ENCODE measurements at places on chromosomes 4 and X.

DNA sequence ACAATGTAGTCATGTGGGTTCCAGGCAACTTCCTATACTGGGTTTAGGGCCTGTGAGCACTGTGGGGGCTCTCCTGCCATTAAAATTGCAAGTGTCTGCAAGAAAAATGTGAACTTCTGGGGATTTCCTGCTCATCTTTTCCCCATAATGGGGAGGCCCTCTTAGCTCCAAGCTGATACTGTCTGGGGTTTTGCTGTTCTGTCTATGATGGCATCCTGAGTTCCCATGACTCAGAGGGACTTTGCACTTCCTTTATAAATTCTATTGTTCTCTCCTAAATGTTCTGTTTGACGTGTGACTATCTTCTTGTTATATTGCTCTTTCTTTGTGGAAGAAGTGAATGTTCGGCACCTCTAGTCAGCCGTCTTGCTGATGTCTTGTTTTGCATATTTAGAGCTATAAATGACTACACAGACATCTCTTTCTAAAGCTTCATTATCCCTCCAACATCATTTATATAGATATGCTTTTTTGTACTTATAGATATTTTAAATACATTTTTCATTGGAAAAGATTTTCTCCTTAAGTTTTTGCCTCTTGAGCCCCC lies 465.8 kb downstream of the NAF1 start:
- no peaks in the 10 kb centered on the region for H3K27me3 ChIP-seq
- H3K36me3 ChIP-seq: no peaks in the 10 kb centered on the region
- no peak for DNase-seq

DNA sequence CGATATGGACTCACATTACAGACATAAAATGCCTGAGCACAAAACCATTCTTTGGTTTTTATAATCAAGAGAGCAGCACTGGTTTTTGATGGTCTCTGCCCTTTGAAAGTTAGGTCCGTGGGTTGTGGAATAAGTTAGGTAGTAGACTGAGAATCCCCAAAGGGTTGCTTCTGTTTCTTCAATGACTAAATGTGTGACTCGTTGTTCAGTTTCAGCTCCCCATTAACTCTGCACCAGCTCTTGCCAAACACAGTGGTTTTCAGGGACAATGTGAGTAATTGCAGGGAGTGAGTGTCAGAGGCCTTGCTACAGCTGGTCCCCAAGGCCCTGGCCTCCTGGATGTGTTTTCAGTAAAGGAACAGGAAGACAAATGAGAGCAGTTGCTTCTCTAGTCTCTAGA lies 24.8 kb downstream of the SMIM20 start:
- no peak overlapping the region for H3K27ac ChIP-seq
- H3K4me1 ChIP-seq: no peaks in the 10 kb centered on the region
- no peaks in the 10 kb centered on the region for H3K36me3 ChIP-seq
- H3K4me3 ChIP-seq: no peak overlapping the region
- H3K27me3 ChIP-seq: no peaks in the 10 kb centered on the region
- DNase-seq: no peak

GRCh38 chr4:8473920-8474590 lies 33.5 kb downstream of the TRMT44 start:
- no peak for DNase-seq
- H3K4me1 ChIP-seq: peaks cover 13% of the 10 kb centered on the region
- H3K36me3 ChIP-seq: peaks cover 14% of the 10 kb centered on the region
- H3K27ac ChIP-seq: peak overlapping the region; percentile 69
- no peak overlapping the region for H3K4me3 ChIP-seq

- H3K27ac ChIP-seq: no peak overlapping the region
- H3K36me3 ChIP-seq: no peaks in the 10 kb centered on the region
- H3K4me3 ChIP-seq: no peak overlapping the region
Measured at GRCh38 chr4:127509155-127509554, 123.6 kb upstream of the INTU start.

- H3K27me3 ChIP-seq: no peaks in the 10 kb centered on the region
- H3K4me3 ChIP-seq: peak overlapping the region; percentile 5
- peak overlapping the region; percentile 27 for H3K27ac ChIP-seq
- peak; percentile 86 for DNase-seq
- peaks cover 5% of the 10 kb centered on the region for H3K4me1 ChIP-seq
Measured at GRCh38 chr4:121711263-121712000, 14.7 kb upstream of the ANXA5 start.

DNA sequence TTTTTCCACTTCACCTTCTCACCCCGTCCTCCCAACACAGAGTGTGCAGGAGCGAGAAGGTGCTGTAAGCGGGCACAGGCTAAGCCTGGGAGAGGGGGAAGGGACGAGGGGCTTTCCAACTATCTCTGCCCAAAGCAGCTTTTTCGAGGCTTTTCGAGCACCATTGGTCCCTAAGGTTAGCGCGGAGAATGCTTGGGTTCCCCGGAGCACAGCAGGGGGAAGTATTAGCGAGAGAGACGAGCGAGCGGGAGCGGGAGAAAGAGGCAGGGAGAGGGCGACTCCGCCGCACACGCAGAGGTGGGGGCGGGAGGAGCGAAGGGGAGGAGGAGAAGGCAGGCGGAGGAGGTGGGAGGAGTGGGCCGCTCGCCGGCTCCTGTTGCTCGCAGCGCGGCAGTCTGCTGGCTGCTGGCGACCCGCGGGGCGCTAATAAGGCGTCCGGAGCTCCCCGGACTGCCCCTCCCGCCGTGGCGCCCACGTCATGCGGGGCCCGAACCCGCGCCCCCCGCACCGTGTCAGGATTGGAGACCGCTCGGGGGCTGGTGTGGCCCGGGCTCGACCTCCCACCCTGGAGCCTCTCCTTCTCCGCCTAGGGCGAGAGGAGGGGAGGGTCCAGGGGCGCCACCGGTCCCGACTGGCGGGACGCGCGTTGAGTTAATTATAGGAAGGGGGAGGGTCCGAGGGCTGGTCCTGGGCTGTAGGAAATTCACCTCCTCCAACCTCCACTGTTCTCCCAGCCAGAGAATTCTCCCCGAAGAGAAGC lies at the start of gene ADAMTS3:
ADAMTS3 (minus strand) TSS at position 263 of the 760 bp plus-strand sequence. CDS start 459 bp downstream, outside the sequence.
- peak within 1 kb of the TSS; percentile 67 for H3K27ac ChIP-seq
- H3K36me3 ChIP-seq: no peaks in the 10 kb centered on the region

GRCh38 chrX:41273638-41274037 lies 60.3 kb upstream of the DDX3X start:
- H3K4me1 ChIP-seq: no peaks in the 10 kb centered on the region
- H3K4me3 ChIP-seq: no peak overlapping the region
- H3K27ac ChIP-seq: no peak overlapping the region
- no peaks in the 10 kb centered on the region for H3K27me3 ChIP-seq

GRCh38 chr4:152089584-152089983 lies 328.8 kb upstream of the GATB start:
- H3K27ac ChIP-seq: no peak overlapping the region
- H3K36me3 ChIP-seq: no peaks in the 10 kb centered on the region
- no peak for DNase-seq
- H3K4me1 ChIP-seq: no peaks in the 10 kb centered on the region

GRCh38 chr4:4519297-4519894 lies 22.5 kb downstream of the STX18 start:
- no peaks in the 10 kb centered on the region for H3K36me3 ChIP-seq
- H3K27ac ChIP-seq: no peak overlapping the region
- DNase-seq: no peak
- H3K4me1 ChIP-seq: no peaks in the 10 kb centered on the region

- H3K27ac ChIP-seq: no peak overlapping the region
- no peaks in the 10 kb centered on the region for H3K27me3 ChIP-seq
- no peaks in the 10 kb centered on the region for H3K36me3 ChIP-seq
- H3K4me3 ChIP-seq: no peak overlapping the region
- no peak for DNase-seq
Measured at GRCh38 chr4:151045907-151046306, 30.8 kb upstream of the LRBA start.

GRCh38 chr4:182973511-182973911 lies 56.3 kb upstream of the DCTD start:
- no peak overlapping the region for H3K4me3 ChIP-seq
- no peaks in the 10 kb centered on the region for H3K36me3 ChIP-seq
- DNase-seq: no peak
- no peaks in the 10 kb centered on the region for H3K4me1 ChIP-seq

- H3K27ac ChIP-seq: no peak overlapping the region
- DNase-seq: no peak
- H3K36me3 ChIP-seq: no peaks in the 10 kb centered on the region
- no peaks in the 10 kb centered on the region for H3K27me3 ChIP-seq
- no peak overlapping the region for H3K4me3 ChIP-seq
- no peaks in the 10 kb centered on the region for H3K4me1 ChIP-seq
Measured at GRCh38 chr4:8342651-8343261, 73.2 kb downstream of the HTRA3 start.

DNA sequence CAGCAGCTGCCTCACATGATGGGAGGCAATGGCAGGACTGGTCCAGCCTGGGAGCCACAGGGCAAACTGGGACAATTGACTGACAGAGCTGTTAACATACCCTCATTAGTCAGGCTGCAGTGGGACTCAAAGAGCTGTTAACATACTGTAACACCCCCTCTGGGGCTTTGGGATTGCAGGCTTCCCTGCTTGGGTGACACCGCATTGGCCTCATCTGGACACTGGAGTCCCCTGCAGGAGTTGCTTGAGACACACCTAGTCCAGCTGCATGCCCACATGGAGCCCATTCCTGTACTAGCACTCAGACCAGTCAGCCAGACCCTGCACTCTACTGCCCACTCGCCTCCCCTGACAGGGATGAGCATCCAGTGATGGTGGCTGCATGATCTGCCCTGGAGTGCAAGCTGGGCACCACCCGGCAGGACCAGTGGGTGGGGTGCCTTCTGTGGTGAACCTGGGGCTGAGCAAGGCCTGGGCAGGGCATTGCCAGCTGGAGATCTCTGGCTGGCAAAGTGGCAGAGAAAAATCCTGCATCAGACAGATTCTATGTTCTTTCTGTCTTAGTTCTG lies 138.8 kb downstream of the DTHD1 start:
- peaks cover 8% of the 10 kb centered on the region for H3K27me3 ChIP-seq
- H3K36me3 ChIP-seq: no peaks in the 10 kb centered on the region
- DNase-seq: no peak
- no peaks in the 10 kb centered on the region for H3K4me1 ChIP-seq
- no peak overlapping the region for H3K4me3 ChIP-seq

DNA sequence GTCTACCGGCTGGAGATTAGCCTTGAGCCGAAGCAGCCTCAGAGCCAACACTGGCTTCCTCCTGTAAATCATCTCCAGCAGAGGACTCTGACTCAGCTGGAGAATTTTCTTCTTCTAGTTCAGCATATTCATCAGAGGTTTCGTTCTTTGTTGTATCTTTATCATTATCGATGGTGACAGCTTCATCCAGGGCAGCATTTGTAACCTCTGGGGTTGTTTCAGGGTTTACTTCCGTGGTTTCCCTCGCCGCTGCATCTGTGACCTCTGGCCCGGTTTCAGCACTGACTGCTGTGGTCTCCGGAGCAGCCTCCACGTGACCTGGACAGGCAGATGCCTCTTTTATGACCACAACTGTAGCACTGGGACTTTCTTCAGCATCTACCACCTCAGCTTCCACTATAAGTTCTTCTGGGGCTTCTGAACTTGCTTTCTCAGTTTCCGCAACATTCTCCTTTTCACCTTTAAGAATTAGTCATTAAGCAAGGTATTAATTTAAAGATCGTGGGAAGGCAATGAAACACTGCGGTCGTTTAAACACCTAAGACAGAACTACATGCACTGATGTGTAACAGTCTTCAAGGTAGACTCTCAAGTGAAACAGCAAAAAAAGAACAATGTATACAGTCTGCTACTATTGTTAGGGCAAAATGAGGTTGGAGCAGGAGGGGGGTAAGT lies 13.3 kb downstream of the MGARP start:
- DNase-seq: peak; percentile 84
- peak overlapping the region; percentile 55 for H3K27ac ChIP-seq
- H3K36me3 ChIP-seq: no peaks in the 10 kb centered on the region
- peaks cover 13% of the 10 kb centered on the region for H3K4me1 ChIP-seq
- H3K27me3 ChIP-seq: no peaks in the 10 kb centered on the region

DNA sequence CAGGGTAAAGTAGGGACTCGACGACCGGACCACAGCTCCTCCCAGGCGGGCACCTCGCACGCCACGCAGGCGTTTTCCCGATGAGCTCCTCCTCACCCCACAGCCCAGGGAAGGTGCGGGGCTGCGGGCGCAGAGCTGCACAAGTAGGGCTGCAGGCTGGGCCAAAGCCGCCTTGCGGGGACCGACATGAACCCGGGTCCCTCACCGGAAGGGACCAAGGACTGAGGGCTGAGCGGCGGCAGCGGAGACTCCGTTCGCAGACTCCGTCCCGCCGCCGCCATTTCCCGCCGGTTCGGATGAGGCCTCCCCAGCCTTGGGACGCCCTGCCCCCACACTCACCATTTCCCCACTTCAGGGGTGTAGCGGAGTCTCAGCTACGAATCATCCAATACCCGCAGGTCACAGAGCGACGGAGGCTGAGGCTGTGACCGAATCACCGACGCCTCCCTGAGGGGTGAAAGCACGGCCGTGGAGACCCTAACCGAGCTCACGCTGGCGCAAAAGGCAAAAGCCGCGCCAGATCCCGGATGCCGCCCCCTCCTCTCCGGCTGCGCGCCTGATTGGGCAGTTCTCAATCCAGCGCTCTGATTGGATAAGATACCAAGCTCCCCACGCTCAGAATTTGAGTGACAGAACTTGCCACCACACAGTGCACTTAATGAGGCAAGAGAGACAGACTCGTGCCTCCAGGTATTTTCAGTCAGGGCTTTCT lies at the start of gene ZNF732:
ZNF732 (minus strand) TSS at position 506 of the 712 bp plus-strand sequence; CDS start at position 342, 164 bp downstream.
- H3K4me3 ChIP-seq: peak within 1 kb of the TSS; percentile 31
- H3K27me3 ChIP-seq: peaks cover 18% of the 10 kb centered on the region
- no peak within 1 kb of the TSS for H3K27ac ChIP-seq
- no peaks in the 10 kb centered on the region for H3K4me1 ChIP-seq
- no peak for DNase-seq

- H3K4me3 ChIP-seq: no peak overlapping the region
- DNase-seq: no peak
- no peaks in the 10 kb centered on the region for H3K4me1 ChIP-seq
- H3K27me3 ChIP-seq: no peaks in the 10 kb centered on the region
Measured at GRCh38 chrX:149010013-149010852, 494.9 kb downstream of the IDS start.

GRCh38 chr4:139247700-139248238 lies 32.3 kb downstream of the MGARP start:
- no peak overlapping the region for H3K4me3 ChIP-seq
- peaks cover 7% of the 10 kb centered on the region for H3K4me1 ChIP-seq
- no peak overlapping the region for H3K27ac ChIP-seq

- no peak for DNase-seq
- no peak overlapping the region for H3K27ac ChIP-seq
- no peaks in the 10 kb centered on the region for H3K4me1 ChIP-seq
- H3K36me3 ChIP-seq: no peaks in the 10 kb centered on the region
- no peak overlapping the region for H3K4me3 ChIP-seq
Measured at GRCh38 chr4:108433832-108434231, 186.5 kb upstream of the RPL34 start.

DNA sequence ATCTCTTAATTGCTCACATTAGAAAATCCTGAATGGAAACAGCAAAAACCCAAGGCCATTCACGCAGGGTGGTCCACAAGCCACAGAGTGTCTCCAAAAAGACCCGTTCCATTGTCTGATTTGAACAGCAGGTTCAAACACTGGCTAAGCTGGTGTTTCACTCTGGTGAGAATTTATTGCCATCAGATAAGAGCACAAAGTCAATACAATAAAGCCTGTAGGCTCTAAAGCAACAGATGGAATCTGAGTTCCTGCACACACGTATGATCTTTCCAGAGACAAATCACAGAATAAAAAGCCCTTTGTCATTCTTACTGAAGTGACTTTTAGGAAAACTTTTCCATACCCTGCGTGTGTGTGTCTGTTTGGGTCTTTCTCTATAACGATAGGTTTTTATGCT lies 5.1 kb upstream of the SFRP2 start:
- no peaks in the 10 kb centered on the region for H3K36me3 ChIP-seq
- no peak overlapping the region for H3K4me3 ChIP-seq
- no peak for DNase-seq

- H3K4me1 ChIP-seq: no peaks in the 10 kb centered on the region
- H3K4me3 ChIP-seq: no peak overlapping the region
- no peak for DNase-seq
- H3K36me3 ChIP-seq: no peaks in the 10 kb centered on the region
Measured at GRCh38 chr4:18075823-18076433, 54.4 kb upstream of the LCORL start.

- DNase-seq: no peak
- H3K27me3 ChIP-seq: no peaks in the 10 kb centered on the region
- H3K27ac ChIP-seq: no peak overlapping the region
Measured at GRCh38 chr4:19309378-19309777, 942.3 kb upstream of the SLIT2 start.

All from upper lobe of right lung (tissue), 1 donor.